IMR-90 (cell line): ENCODE measurements at places on chromosomes 4 and X. TPM values are rescaled to one million over a fixed set of nuclear protein-coding genes. Genes with fewer than 3 reads are reported as not detected.

The CFI gene
- polyA plus RNA-seq, result 0.10 and 0.12 TPM in 2 replicates

The RAI2 gene
- polyA plus RNA-seq, result 0.04 and 0.07 TPM in 2 replicates

The SPON2 gene
- polyA plus RNA-seq, result 177 and 209 TPM in 2 replicates

The GLOD5 gene
- polyA plus RNA-seq, result not detected in 2 replicates

The PHOX2B gene
- not detected in 2 replicates for polyA plus RNA-seq

The TMEM31 gene
- polyA plus RNA-seq, result 0.17 TPM in 1 of 2 replicates, not detected in the other

The IBSP gene
- polyA plus RNA-seq, result not detected in 2 replicates

The SFRP2 gene
- polyA plus RNA-seq, result not detected in 2 replicates

The HMX1 gene
- not detected in 2 replicates for polyA plus RNA-seq

The CTAG2 gene
- 42.5 and 59.8 TPM in 2 replicates for polyA plus RNA-seq

The BEND4 gene
- polyA plus RNA-seq, result not detected in 2 replicates

The UGT8 gene
- polyA plus RNA-seq, result not detected in 2 replicates

The ENPEP gene
- 0.07 and 0.12 TPM in 2 replicates for polyA plus RNA-seq

The TLR1 gene
- 0.17 and 0.24 TPM in 2 replicates for polyA plus RNA-seq

The CISD2 gene
- 14.3 and 14.4 TPM in 2 replicates for polyA plus RNA-seq

The ANXA5 gene
- 1,191 and 1,448 TPM in 2 replicates for polyA plus RNA-seq

The SMIM10 gene
- 6.0 and 8.6 TPM in 2 replicates for polyA plus RNA-seq

The TMPRSS11A gene
- polyA plus RNA-seq, result not detected in 2 replicates

The HSFX3 gene
- polyA plus RNA-seq, result not detected in 2 replicates

The DNAAF6 gene
- not detected in 2 replicates for polyA plus RNA-seq

The AMBN gene
- not detected in 2 replicates for polyA plus RNA-seq

The C4orf36 gene
- polyA plus RNA-seq, result 0.29 and 0.41 TPM in 2 replicates

The MAGEA6 gene
- polyA plus RNA-seq, result not detected in 2 replicates

The PITX2 gene
- 6.3 and 7.0 TPM in 2 replicates for polyA plus RNA-seq

The GAGE1 gene
- not detected in 2 replicates for polyA plus RNA-seq

The ACTRT1 gene
- polyA plus RNA-seq, result not detected in 2 replicates

The MAGEA2B gene
- polyA plus RNA-seq, result not detected in 2 replicates

The FGF13 gene
- polyA plus RNA-seq, result not detected in 2 replicates

The TMPRSS11E gene
- polyA plus RNA-seq, result not detected in 2 replicates

The SCOC gene
- polyA plus RNA-seq, result 21.2 and 33.2 TPM in 2 replicates

The DCX gene
- polyA plus RNA-seq, result not detected in 2 replicates

The FSTL5 gene
- polyA plus RNA-seq, result not detected in 2 replicates

The STAP1 gene
- not detected in 2 replicates for polyA plus RNA-seq

The VCX gene
- polyA plus RNA-seq, result not detected in 2 replicates

The PORCN gene
- 10.1 and 11.6 TPM in 2 replicates for polyA plus RNA-seq

The CT47B1 gene
- polyA plus RNA-seq, result not detected in 2 replicates

The CYSLTR1 gene
- polyA plus RNA-seq, result not detected in 2 replicates

The SYTL5 gene
- polyA plus RNA-seq, result 0.17 and 0.19 TPM in 2 replicates

The HMGN5 gene
- polyA plus RNA-seq, result 3.4 TPM in 2 replicates

The KLF8 gene
- polyA plus RNA-seq, result 0.07 TPM in 2 replicates

The RPS6KA6 gene
- 2.6 and 3.6 TPM in 2 replicates for polyA plus RNA-seq

The PDS5A gene
- polyA plus RNA-seq, result 12.3 and 16.3 TPM in 2 replicates

The SPOCK3 gene
- 0.11 TPM in 1 of 2 replicates, not detected in the other for polyA plus RNA-seq

The UGT2B10 gene
- polyA plus RNA-seq, result not detected in 2 replicates

The MBTPS2 gene
- 10.2 and 12.4 TPM in 2 replicates for polyA plus RNA-seq

The ABLIM2 gene
- 0.07 and 0.10 TPM in 2 replicates for polyA plus RNA-seq

The FAM114A1 gene
- 135 and 152 TPM in 2 replicates for polyA plus RNA-seq

The IRS4 gene
- 0.02 TPM in 1 of 2 replicates, not detected in the other for polyA plus RNA-seq

The ATP8A1 gene
- 0.12 and 0.13 TPM in 2 replicates for polyA plus RNA-seq

The TLR10 gene
- not detected in 2 replicates for polyA plus RNA-seq

The PNCK gene
- polyA plus RNA-seq, result 0.13 and 0.22 TPM in 2 replicates

The EVC gene
- polyA plus RNA-seq, result 18.8 and 18.9 TPM in 2 replicates

The PPEF2 gene
- polyA plus RNA-seq, result not detected in 2 replicates

The TLR7 gene
- not detected in 2 replicates for polyA plus RNA-seq

The HPSE gene
- 0.09 TPM in 2 replicates for polyA plus RNA-seq

The TMEM33 gene
- 23.6 and 27.5 TPM in 2 replicates for polyA plus RNA-seq

The FAM120C gene
- polyA plus RNA-seq, result 3.4 and 3.5 TPM in 2 replicates

The COL4A6 gene
- polyA plus RNA-seq, result 0.69 and 0.74 TPM in 2 replicates

The RAB9B gene
- polyA plus RNA-seq, result 0.34 and 0.58 TPM in 2 replicates
